Stimulated activated CD4-positive, alpha-beta T cell treated with anti-CD3 and anti-CD28 coated beads, Interleukin-12 subunit alpha, Interleukin-12 subunit beta, amount 100 ng/mL, for 4 hours (primary cell): ENCODE measurements at places on chromosomes 6 and 20.

- no peak for DNase-seq
These were observed 67.2 kb downstream of the POPDC3 start for GRCh38 chr6:105112577-105112976.

- DNase-seq, result no peak
These were observed at the start of gene CAP2 for GRCh38 chr6:17392978-17393891. Gene CAP2 (plus strand): TSS chr6:17393595. CDS start chr6:17421556, 27,961 bp downstream.

DNA sequence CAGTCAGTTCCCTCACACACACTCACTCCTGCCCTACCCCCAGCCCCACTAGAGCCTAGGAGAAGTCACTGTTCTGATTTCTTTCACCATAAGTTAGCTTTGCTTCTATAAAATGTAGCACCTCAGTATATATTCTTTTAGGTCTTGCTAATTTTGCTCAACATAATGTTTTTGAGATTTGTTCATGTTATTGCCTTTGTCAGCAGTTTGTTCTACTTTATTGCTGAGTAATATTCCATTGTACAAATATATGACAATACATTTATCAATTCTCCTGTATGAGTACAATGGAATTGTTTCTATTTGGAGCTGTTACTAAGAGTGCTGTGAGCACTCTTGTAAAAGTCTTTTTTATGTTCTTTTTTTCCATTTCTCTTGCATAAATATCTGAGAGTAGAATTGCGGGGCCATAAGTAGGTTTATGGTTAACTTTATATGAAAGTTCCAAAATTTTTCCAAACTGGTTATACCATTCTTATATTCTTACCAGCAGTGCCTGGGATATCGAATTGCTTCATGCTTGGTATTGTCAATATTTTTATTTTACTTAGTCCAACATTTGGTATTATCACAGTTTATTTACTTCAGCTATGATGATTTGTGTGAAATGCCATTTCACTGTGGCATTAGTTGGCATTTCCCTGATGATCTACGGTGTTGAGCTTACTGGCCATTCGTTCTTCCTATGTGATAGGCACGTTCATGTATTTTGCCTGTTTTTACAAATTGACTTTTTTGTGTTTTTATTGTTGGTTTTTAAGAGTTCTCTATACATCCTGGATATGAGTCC is 25.3 kb downstream of the EDN1 start:
- DNase-seq, result no peak

DNA sequence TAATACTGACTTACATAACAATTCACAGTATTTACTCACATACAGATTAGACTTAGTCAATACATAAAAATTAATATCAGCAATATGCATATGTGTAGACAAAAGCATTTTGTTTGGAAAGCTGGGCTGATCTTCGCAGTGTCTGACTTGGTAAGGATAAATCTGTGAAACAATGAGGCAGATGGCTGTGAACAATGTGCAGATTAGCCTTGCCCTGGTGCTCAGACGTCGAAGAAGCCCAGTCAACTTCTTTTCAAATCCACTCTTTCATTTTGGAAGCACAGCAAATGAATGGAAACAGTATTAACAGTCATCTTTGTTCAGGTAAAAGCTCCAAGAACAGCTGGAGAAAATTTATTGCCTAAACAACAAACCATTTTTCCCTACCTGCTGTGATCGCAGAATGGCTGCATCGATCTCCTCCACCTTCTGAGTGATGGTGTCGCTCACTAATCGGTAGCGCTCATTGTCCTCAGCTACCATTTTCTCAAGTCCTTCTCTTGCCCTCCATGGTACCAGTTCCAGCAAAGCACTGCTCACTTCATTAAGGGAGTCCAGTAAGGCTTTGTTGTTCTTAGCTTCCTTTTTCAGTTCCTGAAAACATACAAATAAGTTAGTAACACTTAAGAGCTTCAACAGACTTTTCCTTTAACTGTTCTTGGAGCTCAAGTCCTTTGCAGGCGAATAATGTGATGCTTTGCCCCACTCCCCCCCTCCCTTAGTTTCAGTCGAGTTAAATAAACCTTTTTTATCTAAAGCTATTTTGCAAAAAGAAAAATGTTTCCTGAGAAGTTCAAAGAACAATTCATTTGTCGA is 116.5 kb downstream of the DST start:
- DNase-seq, result no peak

GRCh38 chr6:157597461-157598312 is 216.7 kb downstream of the ZDHHC14 start:
- peak; percentile 7 for DNase-seq

DNA sequence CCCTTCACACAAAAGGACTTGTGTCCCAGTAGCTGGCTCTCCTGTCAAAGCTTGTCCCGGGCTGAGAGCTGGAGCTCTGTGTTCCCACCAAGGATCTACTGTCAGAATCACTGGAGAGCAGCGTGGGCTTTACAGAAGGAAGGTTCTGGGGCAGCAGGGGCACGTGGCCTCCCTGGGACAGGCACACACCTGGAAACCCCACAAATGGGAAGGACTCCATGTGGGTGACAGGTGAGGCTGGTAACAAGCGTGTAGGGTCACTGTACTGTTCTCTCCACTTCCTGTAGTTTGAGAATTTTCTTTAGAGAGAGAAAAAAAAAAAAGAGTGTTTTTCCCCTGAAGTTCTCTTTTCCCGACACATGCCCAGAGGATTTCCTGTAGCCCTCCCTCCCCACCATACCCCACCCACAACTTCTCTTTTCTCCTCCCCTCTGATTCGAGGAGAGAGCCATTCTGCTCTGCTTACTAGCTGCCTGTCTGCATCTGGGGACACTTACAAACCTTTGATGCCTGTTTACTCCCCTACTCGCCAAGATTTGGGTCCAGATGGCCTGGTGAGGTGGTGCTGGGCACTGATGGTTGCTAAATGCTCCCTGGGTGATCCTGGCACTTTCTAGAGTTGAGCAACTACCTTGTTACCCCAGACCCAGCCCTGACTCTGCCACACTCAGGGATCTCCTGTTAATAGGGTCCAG is 84.1 kb upstream of the SIRPA start:
- no peak for DNase-seq

DNA sequence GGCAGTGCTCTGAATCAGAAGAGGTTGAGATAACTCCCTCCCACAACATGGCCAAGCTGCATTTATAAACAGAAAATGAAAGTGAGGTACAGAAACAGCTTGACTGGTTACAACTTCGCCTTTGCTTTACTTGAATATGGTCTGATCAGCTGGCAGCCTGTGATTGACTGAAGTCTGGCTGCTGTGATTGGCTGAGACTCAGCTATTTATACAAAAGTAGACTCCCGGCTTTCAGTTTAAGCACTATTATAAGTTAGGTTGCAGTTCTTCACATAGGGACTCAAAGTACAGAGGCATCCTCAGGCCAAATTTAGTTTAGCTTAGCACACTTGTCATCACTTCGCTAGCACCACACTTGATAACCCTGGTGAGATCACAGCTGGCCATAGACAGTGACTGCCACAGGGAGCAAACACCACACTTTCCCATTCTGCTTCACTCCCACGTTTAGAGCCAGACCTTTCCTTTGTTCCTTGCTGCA is 362.6 kb downstream of the EPM2A start:
- no peak for DNase-seq

DNA sequence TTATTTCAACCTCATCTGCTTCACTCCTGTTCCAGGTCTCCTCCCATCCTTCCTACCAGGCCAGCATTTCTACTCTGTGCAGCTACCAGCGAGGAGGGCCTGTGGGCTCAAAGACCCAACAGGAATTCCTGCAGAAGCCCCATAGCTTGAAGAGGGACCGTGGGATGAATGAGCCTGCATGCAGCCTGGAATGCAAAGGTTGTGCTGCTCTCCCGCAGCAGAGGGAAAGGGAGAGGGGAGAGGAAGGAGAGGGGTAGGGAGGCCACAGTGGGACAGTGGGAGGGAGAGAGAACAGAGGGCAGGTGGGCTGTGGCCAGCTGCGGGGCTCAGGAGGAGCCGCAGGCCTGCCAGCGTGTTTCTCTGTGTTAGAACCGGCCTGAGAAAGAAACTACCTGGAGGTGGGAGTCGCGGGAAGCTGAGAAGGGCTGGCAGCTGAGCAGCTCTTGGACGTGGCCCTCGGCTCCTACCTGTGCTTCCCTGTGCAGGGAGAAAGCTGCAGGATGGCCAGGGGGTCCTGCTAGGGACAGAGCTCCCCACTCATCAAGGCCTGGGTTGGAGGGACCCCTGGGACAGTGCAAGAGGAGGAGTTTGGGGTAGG is 66.1 kb upstream of the MLN start:
- no peak for DNase-seq

DNA sequence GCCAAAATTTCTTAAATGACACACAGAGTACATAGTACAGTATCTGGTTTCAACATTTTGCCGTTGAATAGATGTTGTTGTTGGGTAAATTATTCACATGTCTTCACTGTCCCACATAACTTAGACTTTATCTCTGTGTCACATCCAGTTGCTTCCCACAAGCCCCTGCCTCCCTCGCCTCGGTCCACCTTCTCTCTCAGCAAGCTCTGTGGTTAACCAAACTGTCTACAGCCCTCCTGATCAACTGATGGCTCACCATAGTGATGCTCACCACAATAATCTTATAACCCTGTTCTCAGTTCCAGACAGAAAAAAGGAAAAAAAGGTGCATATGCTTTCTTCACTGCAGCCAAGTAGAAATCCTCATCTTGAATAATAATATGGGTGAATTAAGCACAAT is 23.0 kb downstream of the IL17F start:
- no peak for DNase-seq

DNA sequence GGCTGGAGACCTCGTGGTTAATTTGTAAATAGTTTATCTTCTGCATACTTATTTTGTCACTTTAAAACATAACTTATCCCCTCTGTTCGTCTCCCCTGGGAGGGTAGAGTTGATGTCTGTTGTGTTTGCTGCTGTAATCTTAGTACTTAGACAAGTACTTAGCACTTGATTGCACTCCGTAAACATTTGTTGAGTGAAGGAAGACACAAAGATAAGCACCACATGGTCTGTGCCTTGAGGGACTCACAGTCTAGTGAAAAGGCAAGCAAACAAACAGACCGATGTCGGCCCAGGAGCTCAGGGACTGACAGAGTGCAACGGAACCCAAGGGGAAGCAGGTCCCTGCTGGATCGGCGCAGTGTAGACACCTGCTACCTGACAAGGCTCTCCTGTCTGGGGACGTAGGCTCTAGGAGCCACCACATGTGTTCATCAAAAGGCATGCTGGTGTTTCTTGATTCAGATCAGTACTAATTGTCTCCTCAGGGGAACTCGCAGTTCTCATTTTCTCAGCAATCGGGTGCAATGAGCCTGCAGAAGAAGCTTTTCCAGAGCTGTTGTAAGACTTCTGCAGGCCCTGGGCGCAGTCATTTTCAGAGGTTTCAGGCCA is 31.4 kb downstream of the EDN3 start:
- DNase-seq, result no peak

DNA sequence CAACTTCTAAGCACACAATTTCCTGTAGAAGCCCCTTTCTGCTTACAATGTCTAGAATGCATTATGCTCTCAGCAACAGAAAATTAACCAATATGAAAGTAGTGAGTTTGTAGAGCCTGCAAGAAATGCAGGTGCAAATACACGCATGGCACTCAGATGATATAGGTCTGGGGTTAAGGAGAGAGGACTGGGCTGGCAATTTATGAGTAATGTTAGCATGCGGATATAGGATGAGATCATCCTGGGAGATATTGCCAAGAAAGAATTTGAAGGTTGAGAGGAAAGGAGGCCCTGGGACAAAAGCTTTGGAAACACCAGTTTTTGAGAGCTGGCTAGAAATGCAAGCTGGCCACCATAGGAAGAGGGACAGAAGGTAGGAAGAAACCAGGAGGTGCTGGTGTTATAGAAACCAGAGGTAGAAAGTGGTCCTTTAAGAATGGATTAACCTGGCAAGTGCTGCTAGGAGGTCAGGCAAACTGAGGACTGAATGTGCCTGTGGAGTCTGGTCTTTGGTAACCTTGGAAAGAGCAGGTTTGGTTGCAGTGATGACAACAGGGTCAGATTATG is 183.2 kb upstream of the MYLIP start:
- no peak for DNase-seq

GRCh38 chr20:51659491-51660050 is 108.6 kb downstream of the ATP9A start:
- DNase-seq, result no peak

GRCh38 chr6:123794799-123795198 is 8.9 kb upstream of the NKAIN2 start:
- no peak for DNase-seq

GRCh38 chr20:43586641-43587040 is 4.1 kb upstream of the IFT52 start:
- no peak for DNase-seq

DNA sequence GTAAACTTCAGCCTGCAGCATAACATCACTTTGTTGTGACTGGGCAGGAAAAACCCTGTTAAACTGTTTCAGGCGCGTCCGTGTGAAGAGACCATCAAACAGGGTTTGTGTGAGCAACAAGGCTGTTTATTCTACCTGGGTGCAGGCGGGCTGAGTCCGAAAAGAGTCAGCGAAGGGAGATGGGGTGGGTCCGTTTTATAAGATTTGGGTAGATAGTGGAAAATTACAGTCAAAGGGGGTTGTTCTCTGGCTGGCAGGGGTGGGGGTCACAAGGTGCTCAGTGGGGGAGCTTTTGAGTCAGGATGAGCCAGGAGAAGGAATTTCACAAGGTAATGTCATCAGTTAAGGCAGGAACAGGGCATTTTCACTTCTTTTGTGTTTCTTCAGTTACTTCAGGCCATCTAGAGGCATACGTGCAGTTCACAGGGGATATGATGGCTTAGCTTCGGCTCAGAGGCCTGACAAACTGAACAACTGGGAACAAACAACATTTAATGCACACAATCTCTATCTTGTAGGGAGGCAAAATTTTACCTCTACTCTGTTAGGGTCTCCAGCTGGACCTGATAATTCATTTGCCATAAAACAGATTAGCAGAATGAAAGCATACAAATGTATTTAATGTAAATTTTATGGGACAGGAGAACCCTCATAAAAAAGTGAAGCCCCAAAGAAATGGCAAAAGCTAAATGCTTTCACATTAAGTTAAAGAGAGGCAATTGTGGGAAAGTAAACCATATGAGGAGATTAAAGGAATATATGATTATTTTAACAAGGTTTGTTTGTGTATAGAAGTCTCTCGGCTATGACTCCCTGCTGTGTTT is 58.3 kb upstream of the HFE start:
- no peak for DNase-seq

- no peak for DNase-seq
These were observed 27.9 kb upstream of the BMP6 start for GRCh38 chr6:7697820-7698623.

GRCh38 chr6:98118397-98119045 is 715.9 kb upstream of the POU3F2 start:
- no peak for DNase-seq

GRCh38 chr6:134764741-134765140 is 185.2 kb downstream of the ALDH8A1 start:
- DNase-seq, result no peak

DNA sequence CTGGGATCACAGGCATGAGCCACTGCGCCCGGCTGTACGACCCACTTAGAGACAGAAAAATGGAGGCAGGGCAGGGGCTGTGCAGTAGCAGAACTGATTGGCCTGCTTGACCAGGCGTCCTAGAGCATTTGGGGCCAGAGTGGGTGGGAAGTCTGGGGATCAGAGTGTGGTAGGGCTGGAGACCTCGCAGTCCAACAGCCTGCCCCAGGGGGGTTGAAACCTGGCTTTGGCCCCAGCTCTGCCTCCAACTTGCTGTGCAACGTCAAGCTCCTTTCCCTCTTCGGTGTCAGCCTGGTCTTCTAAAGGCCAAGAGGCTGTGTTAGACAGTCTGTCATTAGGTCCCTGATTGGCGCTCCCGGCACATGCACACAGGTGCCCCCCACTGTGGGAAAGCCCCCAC is 15.3 kb upstream of the SPDEF start:
- no peak for DNase-seq
